ENCODE measurements at places on chromosomes 11 and 22.
A peak's percentile ranks its signal among the peaks of the same experiment; 100 is the strongest.

GRCh38 chr22:39471381-39472141 is 14.7 kb downstream of the MGAT3 start:
- peak; percentile 70 for DNase-seq

- no peak for DNase-seq
Observed at GRCh38 chr22:27420195-27420816, 381.2 kb downstream of the MN1 start.

GRCh38 chr11:32229576-32230240 is 138.8 kb downstream of the RCN1 start:
- no peak for DNase-seq

DNA sequence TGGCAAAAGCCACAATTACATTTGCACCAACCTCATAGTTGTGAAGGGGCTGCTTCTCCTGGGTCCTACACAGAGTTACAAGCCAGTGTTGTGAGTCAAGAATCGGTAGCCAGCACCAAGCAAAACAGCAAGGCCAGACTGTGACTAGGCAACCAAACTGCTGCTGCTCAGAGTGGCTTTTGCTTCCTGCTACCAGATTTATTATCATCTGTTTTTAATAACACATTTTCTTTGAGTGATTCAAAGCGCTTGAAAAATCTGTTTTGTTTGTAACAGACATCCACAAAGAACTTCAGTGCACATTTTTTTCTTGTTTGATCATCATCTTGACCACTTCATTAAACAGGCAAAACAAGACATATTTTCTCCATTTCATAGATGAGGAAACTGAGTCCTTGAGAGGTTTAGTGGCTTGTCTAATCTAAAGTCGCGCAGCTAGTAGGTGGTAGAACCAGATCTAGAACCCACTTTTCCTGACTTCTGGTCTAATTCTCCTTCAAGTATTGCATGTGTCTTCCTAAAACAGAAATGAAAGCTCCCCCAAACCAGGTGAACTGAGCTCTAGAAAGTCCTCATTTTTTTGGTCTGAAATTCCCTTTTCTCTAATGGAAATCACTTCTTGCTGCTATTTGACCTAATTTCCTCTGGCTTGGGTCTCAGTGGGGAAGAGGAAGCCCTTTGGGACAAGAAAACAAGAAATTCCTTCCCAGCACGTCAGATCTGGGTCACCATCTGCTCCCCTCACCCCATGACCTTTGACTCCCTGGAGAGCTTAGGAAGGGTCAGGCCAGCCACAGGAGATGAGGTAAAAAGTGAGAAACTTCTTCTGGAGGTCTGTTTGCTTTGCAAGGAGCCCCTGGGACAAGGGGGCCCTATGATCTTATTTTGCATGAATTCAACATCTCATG is 39.9 kb downstream of the CWC15 start:
- DNase-seq = no peak

- no peak for DNase-seq
Observed at GRCh38 chr22:32579529-32580220, 105.1 kb downstream of the FBXO7 start.

DNA sequence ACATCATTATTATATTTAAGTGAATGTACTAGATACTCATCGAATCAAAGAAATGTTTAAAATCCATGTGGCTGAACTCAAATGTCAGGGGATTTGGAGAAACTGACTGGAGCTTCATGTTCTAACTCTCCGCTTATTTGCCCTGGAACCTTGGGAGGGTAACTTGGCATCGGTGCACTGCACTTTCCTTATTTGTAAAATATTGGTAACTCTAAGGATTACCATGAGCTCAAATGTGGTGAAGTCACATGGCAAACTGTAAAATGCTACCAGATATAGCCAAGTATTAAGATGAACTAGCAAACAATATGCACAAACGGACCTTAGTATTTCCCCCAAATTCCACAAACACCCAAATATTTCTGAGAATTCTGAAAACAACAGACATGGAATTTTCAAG is 75.6 kb downstream of the ETS1 start:
- DNase-seq = no peak

DNA sequence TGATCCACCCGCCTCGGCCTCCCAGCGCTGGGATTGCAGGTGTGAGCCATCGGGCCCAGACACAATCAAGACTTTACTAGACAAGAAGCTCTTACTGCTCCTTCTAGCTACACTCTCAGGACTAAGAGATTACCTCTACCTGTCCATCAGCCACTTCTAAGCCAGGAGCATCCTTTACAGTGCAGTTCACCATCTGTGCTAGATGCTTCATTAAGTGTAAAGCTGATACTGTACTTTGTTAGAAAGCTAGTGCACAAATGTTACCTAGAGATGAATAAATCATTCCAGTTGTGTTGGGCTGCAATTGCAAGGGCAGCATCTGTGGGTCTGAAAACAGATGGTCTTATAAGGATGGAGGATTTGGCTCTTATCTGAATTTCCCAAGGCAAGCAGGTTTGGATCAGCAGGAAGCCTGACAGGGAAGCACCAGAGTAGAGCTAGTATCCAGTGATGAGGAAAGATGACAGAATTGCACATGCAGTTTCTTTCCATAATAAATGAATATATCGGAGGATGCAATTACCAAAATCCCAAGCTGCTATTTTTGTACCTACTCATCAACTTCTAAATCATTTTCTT is 58.3 kb downstream of the FAM168A start:
- no peak for DNase-seq

GRCh38 chr11:87712391-87712790 is 462.9 kb downstream of the RAB38 start:
- DNase-seq = no peak

GRCh38 chr22:48145738-48146137 is 1383.3 kb downstream of the TBC1D22A start:
- no peak for DNase-seq

GRCh38 chr11:119589001-119589400 is 140.0 kb downstream of the NECTIN1 start:
- no peak for DNase-seq

DNA sequence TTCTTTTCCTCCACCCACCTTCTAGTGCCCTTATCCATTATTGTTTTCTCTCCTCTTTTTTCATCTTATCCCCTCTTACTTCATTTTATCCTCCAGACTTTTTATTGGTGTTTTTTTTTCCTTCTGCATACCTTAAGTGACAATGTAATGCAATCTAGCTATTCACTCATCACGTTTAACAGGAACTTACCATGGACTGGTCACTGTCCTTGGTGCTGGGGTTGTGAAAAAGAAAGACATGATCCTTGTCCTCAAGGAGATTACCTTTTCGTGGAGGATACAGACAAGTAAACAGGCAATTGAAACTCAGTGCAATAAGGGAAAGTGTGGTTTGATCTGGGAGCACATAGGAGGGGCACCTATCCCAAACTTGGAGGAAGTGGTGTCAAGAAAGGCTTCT is 20.7 kb downstream of the SYT9 start:
- no peak for DNase-seq

GRCh38 chr11:117064275-117064674 is 34.0 kb downstream of the SIK3 start:
- peak; percentile 48 for DNase-seq

DNA sequence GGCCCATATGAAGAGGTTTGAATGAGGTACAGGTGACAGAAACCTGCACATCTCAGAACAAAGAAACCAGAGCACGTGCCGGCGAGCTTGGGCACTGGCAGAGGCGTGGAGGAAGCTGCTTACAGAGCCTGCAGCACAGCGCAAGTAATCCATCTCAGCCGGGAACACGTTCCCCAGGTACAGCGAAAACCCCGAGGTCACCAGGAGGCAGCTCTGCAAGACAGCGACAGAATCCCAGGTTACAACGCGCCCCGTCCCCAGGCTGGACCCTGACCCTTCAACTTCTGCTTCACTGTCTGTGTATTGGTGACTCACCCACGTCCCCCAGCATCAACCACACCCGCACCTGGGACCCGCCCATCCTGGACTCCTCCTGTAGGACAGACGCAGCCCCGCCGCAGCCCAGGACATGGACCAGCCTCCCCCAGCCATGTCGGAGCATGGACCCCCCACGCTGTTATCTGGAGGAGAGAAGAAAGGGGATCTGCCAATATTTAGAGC is 2.2 kb downstream of the MLC1 start:
- peak; percentile 71 for DNase-seq

DNA sequence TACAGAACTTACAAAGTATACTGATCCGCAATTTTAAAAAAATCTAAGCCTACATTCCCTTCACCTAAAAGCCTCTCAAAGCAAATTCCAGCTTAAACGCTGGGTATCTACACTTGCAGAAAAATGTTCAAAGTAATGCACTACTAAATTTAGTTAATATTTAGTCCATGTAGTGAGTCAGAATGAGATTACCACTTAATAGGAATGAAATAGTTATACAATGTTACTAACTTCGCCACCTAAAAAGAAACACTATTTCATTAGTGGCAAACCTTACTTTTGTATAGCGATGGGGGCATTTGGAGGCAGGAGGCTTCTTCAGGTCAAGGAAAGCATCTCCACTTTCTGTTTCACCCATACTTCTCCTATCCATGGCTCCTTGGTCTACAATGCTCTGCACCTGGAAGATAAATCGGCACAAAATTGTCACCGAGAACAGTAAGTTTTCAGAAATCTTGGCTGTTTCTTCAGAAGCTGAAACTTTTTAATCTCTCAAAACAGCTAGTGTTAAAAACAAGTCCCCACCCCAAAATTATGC is 1.2 kb downstream of the EIF4ENIF1 start:
- peak; percentile 26 for DNase-seq

GRCh38 chr22:45911601-45912271 is 65.2 kb downstream of the WNT7B start:
- DNase-seq = no peak

DNA sequence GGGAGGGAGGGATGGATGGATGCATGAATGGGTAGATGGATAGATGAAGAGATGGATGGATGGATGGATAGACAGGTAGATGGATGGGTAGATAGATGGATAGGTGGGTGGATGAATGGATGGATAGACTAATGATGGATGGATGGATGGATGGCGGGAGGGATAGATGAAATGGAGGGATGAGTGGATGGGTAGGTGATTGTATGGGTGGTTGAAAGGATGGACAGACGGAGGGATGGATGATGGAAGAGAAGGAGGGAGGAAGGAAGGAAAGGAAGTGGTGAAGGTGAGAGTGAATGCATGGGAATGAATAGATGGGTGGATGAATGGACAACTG is 3.7 kb upstream of the TNNT3 start:
- DNase-seq = no peak

GRCh38 chr22:20025401-20026203 is 4.7 kb downstream of the TANGO2 start:
- no peak for DNase-seq

- no peak for DNase-seq
Observed at GRCh38 chr11:18367431-18367830, 26.9 kb upstream of the LDHA start.

DNA sequence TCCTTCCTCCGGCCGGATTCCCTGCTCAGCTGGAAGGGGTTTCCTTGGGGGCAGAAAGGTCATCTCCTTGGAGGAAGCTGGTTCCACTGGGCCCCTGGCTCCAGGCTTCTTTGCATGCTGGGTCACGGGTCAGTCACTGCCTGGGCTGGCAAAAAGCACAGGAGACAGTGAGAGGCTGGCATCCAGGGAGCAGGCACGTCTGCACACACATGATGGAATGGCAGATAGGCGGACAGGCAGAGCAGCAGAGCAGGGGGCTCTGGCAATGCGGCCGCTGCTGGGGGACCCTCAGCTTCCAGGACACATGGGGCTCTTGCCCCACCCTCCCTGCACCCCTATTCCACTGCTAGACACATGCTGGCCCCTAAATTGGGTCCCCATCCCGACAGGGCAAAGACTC is 40.4 kb downstream of the C11orf58 start:
- DNase-seq = no peak

DNA sequence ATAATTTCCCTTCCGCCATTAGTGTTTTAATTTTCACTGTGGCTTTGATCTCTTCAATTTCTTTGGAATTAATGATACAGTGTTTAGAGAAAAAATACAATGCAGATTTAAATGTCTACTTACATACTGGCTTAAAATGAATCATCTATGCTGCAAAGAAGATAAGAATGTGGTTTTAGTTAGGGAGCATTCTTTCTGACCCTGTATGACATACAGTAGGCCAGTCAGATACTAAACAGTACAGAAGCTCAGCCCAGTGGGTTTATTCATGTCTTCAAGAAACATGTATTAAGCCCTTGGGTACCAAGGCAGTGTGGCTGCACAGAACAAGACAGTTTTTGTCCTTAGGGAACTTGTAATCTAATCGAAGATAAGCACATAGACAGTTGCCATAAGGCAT is 268.8 kb downstream of the DDX10 start:
- DNase-seq = no peak

DNA sequence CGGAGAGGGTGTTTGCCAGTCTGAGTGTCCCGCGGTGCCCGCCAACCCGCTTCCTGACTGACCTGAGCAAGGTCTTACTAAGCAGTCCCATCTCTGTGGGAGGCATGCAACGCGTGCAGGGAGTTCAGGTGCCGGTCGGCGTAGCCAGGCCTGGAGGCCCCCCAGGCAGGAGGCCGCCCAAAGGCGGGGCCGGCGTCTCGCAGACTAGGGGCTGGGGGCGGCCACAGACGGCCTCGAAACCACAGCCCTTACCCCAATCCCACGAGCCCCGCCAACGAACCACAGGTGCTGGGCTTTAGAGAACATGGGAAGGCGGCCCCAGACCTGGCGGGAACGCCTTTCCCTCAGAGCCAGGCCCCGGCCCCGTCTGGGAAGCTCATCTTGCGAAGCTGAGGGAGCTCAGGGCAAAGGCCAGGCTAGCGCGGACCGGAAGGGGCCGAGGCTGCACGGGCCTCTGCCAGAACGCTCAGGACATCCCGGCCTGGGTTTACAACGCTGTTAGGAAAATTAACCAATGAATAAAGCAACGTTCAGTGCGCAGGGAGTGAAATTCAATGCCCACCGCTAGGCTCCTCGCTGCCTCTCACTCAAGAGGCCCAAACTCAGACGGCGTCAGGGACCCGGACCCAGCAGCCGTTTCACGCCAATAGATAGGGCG is 2.1 kb upstream of the MTFP1 start:
- peak; percentile 21 for DNase-seq

- DNase-seq = no peak
Observed at GRCh38 chr11:6687876-6688275, 4.7 kb upstream of the MRPL17 start.

DNA sequence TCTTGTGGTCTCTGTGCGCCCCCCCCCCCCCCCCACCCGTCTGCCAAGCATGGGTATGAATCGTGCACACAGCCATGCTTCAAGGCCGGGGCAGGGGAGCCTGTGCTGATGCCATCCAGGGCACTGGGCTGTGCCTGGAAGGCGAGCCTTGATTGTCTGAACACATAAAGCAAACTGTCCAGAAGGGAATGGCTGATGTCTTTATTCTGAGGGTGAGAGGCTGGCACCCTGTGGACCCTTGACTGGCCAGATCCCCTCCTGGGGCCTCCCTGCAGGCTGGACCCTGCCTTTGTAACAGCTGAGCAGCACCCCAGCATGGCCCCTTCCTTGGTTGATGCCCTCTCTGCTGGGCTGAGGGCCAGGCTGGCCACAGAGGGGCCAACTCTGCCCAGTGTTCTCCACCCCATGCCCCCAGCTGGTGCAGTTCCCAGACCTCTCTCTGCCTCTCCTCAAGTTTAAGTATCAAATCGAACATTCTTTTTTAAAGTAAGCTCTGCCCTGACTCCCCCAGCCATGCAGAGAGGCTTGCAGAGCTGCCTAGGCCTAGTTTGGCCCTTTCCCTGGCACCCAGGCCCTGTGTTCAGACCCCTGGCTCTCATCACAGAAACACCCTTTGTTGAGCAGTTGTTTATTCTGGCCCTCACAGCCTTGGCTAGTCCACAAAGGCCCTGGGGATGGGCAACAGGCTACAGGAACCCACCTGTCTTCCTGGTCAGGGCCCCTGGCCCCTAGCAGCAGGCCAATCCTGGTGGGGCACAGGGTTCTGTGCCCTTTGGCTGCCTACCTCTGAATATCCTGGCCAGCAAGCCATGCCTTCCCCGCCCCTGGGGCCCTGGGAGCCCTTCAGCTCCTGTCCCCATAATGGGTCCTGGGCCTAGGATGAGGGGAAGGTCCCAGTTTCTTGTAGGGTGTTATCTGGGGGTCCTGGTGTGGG is 3.9 kb upstream of the RANBP1 start:
- DNase-seq = no peak
